ENCODE measurements at places on chromosomes 3 and 15.

GRCh38 chr3:178880274-178880673 lies 191.3 kb downstream of the ZMAT3 start:
- no peak for DNase-seq

DNA sequence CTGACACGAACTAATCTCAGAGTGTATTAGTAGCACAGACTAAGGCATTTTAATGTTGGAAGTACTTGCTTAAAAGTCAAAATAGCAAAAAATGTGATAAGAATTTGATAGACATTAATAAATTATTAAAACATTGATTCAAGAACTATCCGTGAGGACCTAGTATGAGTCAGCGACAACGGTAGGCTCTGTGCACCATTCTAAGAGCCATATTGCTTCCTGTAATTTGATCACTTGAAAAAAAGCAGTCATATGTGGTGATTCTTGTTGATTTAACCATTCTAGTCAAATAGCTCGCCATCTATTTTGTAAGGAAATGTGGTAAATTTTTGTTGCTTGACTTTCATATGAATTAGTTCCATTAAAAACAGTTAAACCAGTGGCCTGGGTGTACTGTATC lies 534.9 kb upstream of the ARRDC4 start:
- DNase-seq, result no peak

- peak; percentile 31 for DNase-seq
Measured at GRCh38 chr3:120506828-120507774, 56.3 kb upstream of the FSTL1 start.

GRCh38 chr15:39580485-39581241 lies at the start of gene THBS1:
Gene THBS1, plus strand, starts transcription at chr15:39581079. Its CDS starts 779 bp downstream, at chr15:39581858.
- peak; percentile 40 for DNase-seq

- DNase-seq, result no peak
Measured at GRCh38 chr3:107775974-107776373, 253.2 kb downstream of the BBX start.

GRCh38 chr3:155748611-155749365 lies 3.9 kb upstream of the PLCH1 start:
- no peak for DNase-seq

- DNase-seq, result peak; percentile 44
Measured at GRCh38 chr15:43105077-43105736, 631 bp downstream of the UBR1 start.

DNA sequence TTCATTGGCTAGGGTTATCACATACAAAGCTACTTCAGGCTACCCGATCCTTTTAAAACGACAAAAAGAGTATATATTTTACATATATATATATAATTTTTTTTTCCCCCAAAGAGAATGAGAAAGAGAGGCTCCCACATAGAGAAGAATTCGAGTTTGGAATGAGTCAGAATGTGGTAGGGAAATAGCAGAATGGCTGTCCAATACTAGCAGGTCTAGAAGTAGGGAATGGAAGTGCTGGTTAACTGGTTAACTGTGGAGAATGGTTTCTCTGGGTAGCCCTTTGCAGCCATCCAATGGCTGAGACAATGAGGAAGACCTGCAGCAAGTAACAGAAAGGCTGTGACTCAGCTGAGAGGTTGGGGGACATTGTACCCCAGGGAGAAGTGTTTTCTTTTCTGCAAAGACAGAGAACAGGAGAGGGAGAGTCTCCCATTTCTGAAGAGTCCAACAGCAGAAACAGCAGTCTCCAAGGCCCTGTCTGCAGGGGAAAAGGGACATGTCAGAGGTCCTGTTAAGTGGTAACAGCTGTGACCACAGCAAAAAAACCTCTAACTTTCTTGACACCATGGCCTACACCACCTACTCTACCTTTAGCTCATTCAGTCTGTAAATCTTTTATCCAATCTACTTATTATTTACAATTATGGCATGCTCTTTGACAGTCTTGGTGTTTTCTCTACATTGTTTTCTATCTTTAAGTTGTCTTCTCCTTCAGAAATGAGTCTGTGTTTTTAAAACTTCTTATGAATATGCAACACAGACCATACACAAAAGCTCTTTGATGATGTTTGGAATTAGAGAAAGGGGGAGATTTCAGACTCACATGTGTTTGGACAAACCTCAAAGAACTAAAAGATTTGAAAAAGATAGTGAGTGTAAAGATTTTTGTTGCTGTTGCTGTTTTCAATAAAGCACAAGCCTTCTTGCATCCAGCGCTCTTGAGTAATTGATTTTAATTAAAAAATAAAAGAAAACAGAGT lies 116.1 kb upstream of the SLC7A14 start:
- DNase-seq, result no peak

Data from GM12865 (cell line).